Thoracic aorta (tissue), 2 donors: ENCODE measurements at places on chromosomes 2 and 18.

- H3K4me1 ChIP-seq: no peaks in the 10 kb centered on the region
- no peak for DNase-seq
- no peaks in the 10 kb centered on the region for H3K36me3 ChIP-seq
- H3K27ac ChIP-seq: no peak overlapping the region
- no peaks in the 10 kb centered on the region for H3K27me3 ChIP-seq
- H3K4me3 ChIP-seq: no peak overlapping the region
Measured at GRCh38 chr18:6521803-6522418, 107.2 kb upstream of the L3MBTL4 start.

DNA sequence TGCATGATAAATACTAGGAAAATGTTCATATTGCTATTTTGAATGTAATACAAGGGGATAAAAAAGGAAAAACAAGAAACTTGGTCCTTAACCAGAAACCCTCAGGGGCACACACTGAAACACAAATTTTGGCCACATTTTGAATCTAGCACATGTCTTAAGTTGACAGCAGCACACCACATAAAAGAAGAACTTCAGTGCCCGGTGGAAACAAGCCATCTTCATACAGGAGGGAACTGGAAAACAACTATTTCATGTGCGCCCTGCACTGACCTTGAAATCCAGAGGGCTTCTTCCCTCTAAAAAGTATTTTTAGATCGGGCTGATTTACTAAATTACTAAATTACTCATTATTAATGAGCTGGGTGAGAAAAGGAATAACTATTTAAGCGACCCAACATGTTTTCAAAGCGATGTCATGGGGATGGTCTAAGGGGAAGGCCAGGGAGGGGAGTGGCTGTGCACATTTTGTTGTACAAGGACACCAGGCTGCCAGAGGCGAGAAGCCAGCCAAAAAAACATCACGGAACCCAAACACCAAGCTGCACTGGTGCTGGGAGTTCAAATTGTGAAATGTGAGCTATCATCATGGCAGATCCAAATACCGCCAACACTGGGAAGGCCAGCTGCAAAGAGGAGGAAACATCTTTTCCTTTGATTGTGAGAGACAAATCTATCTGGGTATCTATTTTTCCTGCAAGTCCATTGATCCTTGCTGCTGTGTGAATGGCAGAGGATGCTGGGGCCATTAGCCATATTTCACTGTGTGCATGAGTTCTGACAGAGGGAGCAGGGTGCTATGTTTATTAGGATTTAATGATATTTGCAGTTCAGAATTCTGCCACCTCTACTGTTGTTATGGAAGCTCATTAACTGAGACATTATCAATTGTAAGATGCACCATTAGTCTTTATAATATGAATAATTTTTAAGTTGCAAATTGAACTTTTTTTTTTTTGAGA is 150.7 kb upstream of the LMAN1 start:
- DNase-seq: no peak
- no peak overlapping the region for H3K4me3 ChIP-seq
- no peaks in the 10 kb centered on the region for H3K27me3 ChIP-seq
- H3K4me1 ChIP-seq: peaks cover 11% of the 10 kb centered on the region

DNA sequence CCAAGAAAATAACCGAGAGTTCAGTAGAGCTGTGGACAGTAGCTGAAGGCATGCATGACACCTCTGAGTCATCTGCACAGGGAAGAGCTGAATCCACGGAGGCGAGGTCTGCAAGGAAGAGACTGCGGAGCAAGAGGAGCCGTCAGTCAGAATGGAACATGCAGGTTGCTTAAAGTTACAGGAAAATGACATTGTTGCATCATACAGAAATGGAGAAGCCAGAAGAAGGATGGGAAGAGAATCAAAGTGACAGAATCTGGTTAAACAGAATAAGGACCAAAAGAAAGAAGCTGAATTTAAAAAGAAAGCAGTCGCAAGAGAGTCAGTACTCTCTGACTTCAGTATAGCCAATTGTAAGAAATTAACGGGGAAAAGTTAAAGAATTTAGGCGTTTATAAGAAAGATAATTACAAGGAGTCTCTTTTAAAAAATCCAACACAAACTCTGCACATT is 533.8 kb downstream of the ADCYAP1 start:
- DNase-seq: no peak
- no peaks in the 10 kb centered on the region for H3K4me1 ChIP-seq
- H3K27ac ChIP-seq: no peak overlapping the region
- H3K4me3 ChIP-seq: no peak overlapping the region
- H3K36me3 ChIP-seq: no peaks in the 10 kb centered on the region
- no peaks in the 10 kb centered on the region for H3K27me3 ChIP-seq

DNA sequence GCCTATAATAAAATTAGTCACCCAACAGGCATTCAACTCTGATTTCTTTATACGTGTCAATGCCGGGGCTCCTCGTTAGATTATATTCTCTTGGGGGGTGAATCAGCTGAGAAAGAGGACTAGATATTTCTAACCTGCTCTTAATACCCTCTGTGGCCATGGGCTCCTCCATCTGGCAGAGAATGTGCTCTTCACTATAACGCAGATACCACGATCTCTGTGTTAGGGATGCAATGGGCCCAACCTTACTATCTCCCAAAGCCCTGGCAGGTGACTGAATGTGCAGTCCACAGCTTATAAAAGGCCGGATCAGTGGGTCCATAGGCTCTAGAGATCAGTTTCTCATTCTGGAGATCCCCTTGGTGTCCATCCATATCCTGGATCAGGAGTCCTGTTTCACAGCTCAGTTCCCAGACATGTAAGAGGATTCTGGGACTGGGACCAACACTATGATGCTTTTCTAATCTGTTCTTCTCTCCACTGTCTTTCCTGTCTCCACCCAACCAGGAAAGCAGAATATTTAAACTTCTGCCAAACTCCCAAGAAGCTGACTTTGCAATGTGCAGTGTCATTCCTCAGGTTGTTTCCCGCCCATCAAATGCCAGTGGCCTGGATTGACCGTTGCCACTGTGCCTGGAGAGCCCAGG is 71.4 kb upstream of the CELF4 start:
- no peak overlapping the region for H3K4me3 ChIP-seq
- H3K27me3 ChIP-seq: no peaks in the 10 kb centered on the region
- no peaks in the 10 kb centered on the region for H3K4me1 ChIP-seq
- H3K36me3 ChIP-seq: no peaks in the 10 kb centered on the region

- no peaks in the 10 kb centered on the region for H3K27me3 ChIP-seq
- no peak overlapping the region for H3K4me3 ChIP-seq
- no peak overlapping the region for H3K27ac ChIP-seq
Measured at GRCh38 chr2:10629819-10630532, 59.8 kb downstream of the NOL10 start.
